ENCODE measurements at places on chromosomes 1 and 21.

DNA sequence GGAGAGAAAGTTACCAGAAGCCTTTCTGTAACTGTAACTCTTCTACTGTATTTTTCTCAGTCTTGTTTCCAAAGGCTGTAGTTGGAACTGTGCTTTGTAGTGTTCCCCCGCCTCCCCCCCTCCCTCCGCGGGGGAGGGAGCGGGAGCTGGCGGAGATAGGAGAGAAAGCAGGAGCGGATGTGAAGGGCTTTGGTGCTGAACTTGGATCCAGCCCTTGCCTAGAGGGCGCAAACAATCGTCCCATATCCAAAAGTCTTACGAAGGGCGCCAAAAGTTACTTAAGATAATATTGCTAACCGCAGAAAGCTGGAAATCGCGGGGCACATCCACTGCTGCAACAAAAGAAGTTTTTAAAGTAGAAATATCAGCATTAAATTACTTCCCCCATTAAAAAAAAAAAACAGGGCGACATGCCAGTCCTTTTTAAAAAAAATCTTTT lies 2.4 kb upstream of the NFIA start:
- DNase-seq = peak; percentile 95

DNA sequence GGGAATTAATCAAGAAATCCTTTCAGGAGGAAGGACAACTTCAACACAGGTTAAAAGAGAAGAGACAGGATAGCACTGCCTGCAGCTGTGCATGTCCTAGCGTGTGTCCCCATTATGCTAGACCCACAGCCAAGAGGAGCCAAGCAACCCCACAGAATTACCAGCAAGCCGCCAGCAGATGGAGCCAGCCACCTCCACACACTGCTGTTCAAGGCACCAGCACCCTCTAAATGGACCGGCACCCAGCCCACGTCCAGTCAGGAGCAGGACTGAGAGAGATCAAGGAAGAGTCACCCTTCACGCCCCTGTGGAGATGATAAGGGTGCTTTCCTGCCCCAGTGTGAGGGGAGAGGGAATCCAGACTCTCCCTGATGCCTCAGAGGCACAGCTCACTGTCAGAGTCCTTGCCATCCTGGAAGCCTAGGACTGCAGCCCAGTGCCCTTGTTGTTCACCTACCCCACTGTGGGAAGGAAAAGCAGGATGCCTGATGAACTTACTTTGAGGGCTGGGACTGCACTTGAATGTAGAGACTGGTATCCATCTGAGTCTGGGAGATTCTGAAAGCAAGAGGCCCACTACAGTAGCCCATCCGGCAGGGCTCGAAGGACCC lies 37.1 kb upstream of the CTTNBP2NL start:
- DNase-seq = peak; percentile 63

GRCh38 chr1:229170778-229171505 lies 100.0 kb upstream of the RAB4A start:
- no peak for DNase-seq

DNA sequence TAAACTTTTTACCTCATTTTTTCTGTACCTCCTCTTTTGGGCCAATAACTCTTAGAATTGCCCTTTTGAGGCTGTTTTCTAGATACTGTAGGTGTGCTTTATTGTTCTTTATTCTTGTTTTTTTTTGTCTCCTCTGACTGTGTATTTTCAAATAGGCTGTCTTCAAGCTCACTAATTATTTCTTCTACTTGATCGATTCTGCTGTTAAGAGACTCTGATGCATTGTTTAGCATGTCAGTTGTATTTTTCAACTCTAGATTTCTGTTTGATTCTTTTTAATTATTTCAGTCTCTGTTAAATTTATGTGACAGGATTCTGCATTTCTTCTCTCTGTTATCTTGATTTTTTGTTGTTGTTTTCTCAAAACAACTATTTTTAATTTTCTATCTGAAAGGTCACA lies 130.3 kb downstream of the PHTF1 start:
- no peak for DNase-seq

GRCh38 chr1:191739544-191739943 lies 418.7 kb upstream of the RGS18 start:
- DNase-seq = no peak

DNA sequence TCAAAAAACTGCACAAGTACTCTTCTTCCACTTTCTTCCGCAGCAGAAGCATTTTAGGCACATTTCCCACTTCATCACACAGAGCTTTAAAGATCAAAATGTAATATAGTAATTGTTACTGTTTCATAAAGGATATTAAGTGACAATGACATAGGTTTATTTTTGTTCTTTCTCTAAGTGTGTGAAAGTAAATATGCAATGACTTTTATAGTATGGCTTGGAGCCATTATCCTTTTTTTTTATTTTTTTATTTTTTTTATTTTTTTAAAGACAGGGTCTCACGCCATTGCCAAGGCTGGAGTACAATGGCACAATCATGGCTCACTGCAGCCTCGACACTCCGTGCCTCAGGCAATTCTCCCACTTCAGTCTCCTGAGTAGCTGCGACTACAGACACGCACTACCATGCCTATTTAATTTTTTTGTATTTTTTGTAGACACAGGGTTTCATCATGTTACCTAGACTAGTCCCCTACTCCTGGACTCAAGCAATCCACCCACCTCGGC lies 7.0 kb downstream of the TRIM33 start:
- DNase-seq = no peak

- no peak for DNase-seq
These were observed 75.0 kb downstream of the CD34 start for GRCh38 chr1:207835958-207836357.

- peak; percentile 31 for DNase-seq
These were observed 709.9 kb upstream of the ADGRL4 start for GRCh38 chr1:79716447-79716846.

GRCh38 chr1:223229756-223230155 lies 86.7 kb upstream of the TLR5 start:
- no peak for DNase-seq

DNA sequence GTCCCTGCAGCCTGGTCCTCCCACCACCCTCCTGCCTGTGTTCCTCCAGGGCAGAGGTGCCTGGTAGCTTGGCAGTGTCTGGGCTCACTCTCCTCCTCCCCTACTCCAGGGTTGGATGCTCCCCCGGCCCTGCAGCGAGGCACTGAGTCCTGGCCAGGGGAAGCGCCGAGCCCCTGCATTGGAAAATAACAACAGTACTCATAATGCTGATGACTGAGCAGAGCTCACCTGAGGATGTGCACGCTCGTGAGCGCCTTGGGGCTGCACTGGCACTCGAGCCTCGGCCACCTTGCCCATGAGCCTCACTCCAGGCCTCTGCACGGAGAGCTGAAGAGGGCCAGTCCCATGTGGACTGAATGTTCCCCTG lies 6.0 kb upstream of the ACTRT2 start:
- DNase-seq = no peak

DNA sequence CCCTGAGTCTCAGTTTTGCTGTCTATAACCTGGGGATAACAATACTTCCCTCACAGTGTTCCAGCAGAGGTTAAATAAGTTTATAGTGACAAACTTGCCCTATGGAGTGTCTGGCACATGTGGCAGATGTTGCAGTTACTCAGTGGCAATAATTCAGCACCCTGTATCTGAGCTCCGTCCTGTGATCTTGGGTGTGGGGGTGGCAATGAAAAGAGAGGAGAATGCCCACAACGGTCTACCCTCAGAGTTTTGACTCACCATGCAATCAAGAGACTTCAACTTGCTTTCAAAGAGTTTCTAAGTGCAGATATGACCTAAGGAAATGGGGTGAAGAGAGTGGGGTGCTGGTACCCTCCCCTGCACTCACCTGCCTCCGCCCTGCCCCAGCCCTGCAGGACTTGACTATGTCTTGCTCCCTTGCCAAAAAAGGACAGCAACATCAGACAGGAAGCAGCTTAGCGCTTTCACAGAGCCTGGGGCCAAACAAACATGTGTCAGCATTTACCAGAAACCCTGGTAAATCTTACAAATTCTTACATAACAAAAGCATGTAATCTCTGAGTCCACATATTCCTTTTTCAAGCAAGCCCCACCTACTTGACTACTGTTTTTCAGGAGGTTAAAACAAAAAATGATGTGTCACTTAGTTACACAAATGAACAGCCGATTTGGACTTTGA lies 185.1 kb upstream of the CAMK1G start:
- peak; percentile 85 for DNase-seq

All from muscle of back (tissue), 13 donors.